CD4-positive, alpha-beta T cell treated with Interferon gamma for 1 hour (primary cell): ENCODE measurements at places on chromosomes 6 and 20.
A peak's percentile ranks its signal among the peaks of the same experiment; 100 is the strongest.

DNA sequence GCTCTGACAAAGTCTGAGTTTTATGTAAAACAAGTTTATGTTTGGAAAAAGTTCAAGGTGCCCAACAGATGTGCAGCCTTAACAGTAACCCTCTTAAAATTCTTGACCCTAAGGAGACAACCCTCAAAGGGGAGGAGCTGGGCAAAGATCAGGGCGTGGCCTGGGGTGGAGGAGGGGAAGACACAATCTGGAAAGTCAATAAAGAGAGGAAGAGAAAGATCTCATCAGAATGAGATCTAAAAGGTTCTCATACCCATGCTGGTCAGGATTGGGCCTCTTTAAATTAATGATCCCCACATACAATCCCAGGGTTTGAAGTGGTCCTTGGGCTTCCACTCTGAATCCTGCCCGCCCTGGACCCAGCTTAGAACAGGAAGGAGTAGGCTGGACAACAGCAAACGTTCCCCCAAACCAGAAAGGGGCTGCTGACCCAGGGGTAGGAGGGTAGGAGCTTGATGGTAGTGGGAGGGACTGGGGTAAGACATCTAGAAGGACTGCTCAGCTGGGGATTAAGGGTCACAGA lies 33.0 kb downstream of the FOXP4 start:
- DNase-seq: no peak

- no peak for DNase-seq
Measured at GRCh38 chr6:91538622-91539021, 951.8 kb upstream of the MAP3K7 start.

DNA sequence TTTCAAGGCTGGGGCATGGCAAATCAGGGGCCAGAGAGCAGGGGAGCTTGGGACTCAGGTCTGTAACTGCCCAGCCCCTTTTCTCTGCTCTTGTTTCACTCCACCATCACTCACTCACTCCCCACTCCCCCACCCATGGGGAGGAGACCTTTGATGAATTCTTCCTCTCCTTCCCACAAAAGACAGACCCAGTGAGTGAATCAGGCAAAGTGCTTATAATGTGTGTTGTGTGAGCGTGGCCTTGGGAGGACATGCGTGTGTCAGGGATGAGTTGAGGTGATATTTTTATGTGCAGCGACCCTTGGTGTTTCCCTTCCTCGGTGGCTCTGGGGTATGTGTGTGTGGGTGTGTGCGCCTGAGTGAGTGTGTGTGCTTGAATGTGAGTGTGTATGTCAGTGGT lies 1.0 kb upstream of the CUL9 start:
- DNase-seq: no peak

- DNase-seq: no peak
Measured at GRCh38 chr20:23612396-23612795, 6.7 kb upstream of the CST9 start.

GRCh38 chr6:69774740-69775584 lies 21.8 kb downstream of the LMBRD1 start:
- no peak for DNase-seq

DNA sequence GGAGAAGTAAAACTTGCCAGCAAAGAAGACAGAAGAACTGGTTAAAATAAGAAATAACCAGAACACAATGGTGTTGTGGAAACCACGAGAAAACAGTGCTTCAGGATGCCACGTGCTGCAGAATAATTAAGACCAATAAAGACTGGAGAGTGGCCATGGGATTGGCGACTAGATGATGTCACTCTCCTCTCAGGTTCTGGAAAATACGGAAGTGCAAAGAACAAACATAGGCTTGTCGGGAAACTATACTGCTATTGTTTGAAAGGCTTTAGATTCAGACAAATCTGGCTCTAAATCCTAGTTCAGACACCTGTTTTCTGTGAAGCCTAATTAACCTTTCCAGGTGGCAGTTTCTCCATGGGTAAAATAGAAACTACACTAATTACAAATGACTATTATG lies 138.4 kb upstream of the STXBP5 start:
- DNase-seq: no peak

DNA sequence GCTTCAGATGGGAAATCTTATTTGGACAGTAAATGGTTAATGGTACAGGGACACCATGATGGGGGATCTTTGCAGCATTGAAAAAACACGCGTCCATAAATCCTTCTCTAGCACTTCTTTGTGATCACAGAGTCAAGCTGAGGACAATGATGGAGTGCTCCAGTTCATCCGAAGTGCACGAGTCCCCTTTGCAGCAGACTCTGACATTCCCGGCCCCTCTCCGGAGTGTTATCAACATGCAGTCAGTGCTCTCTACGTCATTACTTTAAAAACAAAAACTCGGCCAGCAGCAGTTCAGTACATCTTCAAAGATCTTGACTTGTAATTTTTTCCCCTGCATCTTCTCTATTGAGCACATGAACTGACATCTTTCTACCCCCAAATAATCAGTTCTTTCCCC lies 185.5 kb upstream of the AKAP12 start:
- no peak for DNase-seq

DNA sequence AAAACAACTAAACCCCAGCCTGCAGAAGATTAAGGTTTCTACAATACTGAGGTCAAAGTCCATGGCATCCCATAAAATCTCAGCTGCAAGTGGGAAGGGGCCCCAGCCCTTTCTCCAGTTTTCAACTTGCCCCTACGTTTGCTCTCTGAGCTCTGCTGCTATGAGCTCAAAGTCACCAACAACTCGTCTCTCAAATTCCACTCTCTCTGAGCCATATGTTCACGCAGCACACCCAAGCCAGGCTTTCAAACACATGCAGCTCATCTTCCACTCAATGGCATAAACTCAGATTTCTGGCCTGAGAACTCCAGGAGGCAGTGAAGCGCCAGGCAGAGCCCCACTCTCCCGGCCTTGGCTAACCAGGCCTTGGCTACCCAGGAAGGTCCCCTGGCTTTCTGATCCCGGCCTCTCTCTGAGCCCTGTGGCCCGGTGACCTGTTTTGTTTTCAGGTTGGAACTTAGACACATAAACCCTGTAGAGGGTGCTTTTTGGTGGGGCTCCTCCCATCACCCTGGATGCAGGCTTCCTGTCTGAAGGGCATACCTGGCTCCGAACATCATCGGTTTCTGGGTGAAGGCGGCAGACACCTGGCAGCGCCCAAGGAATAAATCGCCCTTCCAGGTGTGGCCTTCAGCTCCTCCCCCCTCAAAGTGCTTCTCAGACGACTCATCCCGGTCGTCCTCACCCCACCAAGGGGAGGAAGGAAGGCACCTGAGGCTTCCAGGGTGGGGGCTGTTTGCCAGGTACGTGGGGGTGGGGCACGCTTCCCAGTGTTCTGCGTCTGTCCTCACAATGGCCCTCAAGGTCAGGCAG lies 12.4 kb downstream of the SLC22A23 start:
- DNase-seq: no peak

- no peak for DNase-seq
Measured at GRCh38 chr6:53240139-53240538, 91.5 kb upstream of the GCM1 start.

GRCh38 chr6:85669735-85670194 lies 27.1 kb upstream of the SYNCRIP start:
- peak; percentile 14 for DNase-seq

DNA sequence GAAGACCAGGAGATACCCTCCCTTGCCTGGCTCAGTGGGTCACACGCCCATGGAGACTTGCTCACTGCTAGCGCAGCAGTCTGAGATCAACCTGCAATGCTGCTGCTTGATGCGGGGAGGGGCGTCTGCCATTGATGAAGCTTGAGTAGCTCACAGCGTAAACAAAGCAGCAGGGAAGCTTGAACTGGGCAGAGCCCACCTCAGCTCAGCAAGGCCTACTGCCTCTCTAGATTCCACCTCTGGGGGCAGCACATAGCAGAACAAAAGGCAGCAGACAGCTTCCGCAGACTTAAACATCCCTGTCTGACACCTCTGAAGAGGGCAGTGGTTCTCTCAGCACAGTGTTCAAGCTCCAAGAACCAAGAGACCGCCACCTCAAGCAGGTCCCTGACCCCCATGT lies 271.3 kb downstream of the ESR1 start:
- DNase-seq: no peak

DNA sequence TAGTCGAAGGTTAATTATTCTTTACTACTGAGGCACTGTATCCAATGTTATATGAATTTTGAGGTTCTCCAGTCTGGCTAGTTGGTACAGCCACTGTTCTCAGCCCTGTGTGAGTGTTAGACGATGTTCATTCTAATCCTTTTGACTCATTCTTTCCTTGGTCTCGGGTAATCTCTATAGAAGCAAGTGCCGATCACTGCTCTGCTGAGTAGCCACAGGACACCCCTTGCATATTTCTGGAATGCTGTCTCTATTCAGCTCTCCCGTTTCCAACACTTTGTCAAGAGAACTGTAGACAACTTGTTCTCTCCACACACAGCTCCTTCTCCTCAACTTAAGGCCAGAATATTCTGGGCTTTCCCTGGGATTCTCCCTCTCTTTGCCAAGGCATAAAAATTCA lies 42.4 kb upstream of the PLCB1 start:
- DNase-seq: no peak

DNA sequence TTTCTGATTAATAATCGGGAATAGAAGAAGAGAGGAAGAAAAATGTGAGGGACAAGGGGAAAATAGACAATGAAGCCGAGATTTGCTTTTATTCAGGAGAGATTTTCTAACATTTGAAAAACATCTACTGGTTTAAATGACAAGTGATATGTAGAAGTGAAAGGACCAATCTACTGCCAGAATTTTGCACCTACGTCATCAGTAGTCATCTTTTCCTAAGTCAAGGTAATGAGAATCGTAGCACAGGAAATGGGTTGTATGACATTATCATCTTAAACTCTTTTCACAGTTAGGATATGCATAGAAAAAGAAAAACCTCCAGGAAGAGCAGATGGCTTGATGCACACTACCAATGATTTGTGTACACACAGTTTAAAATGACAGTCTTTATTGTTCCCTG lies 45.3 kb upstream of the RAB32 start:
- DNase-seq: no peak

DNA sequence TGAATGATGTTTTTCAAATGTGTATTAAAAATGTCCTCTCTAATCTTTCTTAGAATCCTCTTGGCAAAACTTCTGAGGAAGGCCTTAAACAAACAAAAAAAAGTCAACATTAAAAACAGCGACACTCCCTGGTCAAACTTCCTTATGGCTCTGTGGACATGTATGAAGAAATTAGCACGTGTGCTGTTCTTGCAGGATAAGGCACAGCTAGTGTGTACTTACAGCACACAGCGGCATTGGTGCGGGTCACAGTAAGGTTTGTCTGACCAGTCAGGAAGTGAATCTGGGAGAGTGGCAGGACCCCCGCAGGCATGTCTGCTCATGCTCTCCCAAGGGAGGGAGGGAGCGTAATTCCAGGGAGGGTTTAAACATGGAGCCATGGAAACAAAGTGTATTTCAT lies 38.8 kb downstream of the SLC22A1 start:
- DNase-seq: no peak

- no peak for DNase-seq
Measured at GRCh38 chr6:124512431-124512830, 449.8 kb upstream of the RNF217 start.

GRCh38 chr6:75788894-75789293 lies 39.9 kb downstream of the MYO6 start:
- no peak for DNase-seq

- DNase-seq: no peak
Measured at GRCh38 chr6:135853227-135853626, 1.7 kb downstream of the PDE7B start.

GRCh38 chr6:142210606-142211005 lies 63.5 kb downstream of the VTA1 start:
- no peak for DNase-seq

GRCh38 chr6:159168536-159169192 lies 536 bp upstream of the FNDC1 start:
- no peak for DNase-seq

- no peak for DNase-seq
Measured at GRCh38 chr6:45420909-45421708, 43.4 kb upstream of the SUPT3H start.

GRCh38 chr6:130282234-130282995 lies 59.7 kb upstream of the SAMD3 start:
- DNase-seq: peak; percentile 18

DNA sequence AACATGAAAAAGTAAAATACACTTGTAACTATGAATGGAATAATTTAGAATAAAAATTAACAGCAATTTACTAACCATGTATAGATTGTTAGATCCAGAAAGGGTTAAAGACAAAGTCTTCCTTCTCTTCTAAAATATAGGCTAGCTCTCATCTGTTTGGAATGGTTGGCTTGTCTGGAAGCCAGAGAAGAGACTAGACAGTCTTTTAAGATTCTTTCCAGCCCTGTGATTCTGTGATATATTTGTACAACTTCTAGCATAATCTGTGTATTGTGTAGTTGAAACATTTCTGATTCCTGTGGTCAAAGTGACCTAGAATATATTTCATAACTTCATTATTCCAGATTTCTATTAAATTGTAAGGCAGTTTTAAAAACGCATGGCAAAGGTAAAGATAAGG lies 196.6 kb downstream of the UST start:
- DNase-seq: no peak

GRCh38 chr6:126891158-126891557 lies 227.3 kb upstream of the RSPO3 start:
- no peak for DNase-seq

DNA sequence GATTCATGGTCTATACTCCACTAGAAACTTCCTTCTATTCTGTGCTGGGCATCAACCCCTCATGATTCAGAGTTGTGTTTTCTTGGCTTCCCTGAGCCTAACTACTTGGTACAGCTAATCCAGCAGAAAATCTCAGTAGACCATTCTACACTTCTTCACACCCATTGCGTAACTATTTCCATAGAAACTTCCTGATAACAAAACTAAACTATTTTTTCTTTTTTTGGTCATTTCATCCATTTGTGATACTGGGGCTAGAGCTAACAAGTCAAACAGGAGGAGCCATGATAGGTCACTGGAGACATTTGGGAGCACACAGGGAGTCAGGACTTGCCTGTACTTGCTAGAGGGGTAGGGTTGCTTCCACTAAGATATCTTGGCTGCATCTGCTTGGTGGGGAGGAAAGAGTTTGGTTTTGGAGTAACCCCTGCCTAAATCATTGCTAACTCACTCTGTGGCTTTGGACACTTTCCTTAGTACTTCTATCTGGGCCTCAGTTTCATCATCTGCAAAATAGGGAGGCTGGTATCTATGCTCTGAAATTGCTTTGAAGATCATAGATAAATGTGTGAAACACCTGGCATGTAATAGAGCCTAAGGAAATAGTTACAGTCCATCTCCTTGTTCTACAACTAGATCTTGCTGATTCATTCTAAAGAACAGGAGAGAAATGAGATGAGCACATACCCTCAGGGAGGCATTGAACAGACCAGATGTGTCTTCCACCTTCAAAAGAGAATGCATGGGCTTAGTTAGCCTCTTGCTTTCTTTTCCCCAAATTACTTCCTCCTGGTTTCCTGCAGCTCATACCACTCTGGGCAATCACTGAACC lies 127.9 kb upstream of the ADGRF1 start:
- DNase-seq: no peak

DNA sequence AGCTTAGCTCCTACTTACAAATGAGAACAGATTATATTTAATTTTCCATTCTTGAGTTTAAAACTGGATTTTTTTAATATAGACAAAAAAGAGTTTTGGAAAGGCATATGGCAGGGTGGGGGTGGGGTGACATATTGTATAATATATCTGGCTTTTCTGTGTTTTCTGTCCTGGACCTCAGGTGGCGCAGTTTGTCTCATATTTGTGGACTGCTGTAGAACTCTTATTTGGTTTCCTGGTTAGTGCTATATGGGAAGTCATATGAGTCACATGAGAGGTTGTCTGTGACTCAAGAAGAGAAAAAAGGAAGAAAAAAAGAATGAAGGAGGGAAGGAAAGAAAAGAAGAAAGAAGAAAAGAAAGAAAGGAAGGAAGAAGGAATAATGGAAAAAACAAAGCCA lies 131.8 kb downstream of the CLVS2 start:
- no peak for DNase-seq
